Nephron progenitor cell (in vitro differentiated cells): ENCODE measurements at places on chromosomes 2 and 18.
A peak's percentile ranks its signal among the peaks of the same experiment; 100 is the strongest.

DNA sequence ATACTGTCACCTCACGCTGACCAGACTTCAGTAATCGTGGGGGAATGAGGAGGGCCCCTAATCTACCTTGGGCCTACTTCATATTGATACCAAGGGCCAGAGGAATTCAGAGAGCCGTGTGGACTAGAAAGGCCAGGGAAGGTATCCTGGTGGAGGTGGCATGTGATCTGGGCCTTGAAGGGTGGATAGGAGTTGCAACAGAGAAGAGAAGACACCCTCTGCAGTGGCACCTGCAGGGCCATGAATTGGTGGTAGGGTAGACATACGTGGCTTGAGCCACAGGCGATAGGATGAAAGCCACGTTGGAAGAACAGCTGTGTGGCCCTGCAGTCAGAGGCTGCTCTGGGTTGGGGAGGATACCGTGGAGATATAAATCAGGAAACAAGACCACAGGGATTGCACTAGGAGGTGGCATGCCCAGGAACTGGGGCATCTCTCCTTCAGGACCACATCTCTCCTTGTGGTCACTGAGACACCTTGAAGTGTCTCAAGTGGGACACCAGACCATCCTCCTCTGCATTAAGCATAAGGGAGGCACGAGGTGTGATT, 141.4 kb downstream of the CYP26B1 start:
- H3K36me3 ChIP-seq: no peaks in the 10 kb centered on the region
- DNase-seq: no peak
- H3K4me1 ChIP-seq: peaks cover 15% of the 10 kb centered on the region

DNA sequence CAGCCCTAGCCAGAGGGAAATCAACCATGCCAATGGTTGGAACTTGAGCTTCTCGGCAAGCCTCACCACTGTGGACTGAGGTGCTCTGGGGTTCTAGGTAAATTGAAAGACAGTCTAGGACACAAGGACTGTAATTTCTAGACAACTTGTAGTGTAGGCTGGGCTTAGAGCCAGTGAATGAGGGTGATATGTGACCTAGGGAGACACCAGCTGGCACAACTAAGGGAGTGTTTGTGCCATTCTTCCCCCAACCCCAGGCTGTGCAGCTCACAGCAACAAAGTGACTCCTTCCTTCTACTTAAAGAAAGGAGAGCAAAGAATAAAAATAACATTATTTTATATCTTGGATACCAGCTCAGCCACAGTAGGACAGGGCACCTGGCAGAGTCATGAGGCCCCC, 1690.7 kb upstream of the TMEFF2 start:
- no peak for DNase-seq
- no peak overlapping the region for H3K27ac ChIP-seq
- no peaks in the 10 kb centered on the region for H3K27me3 ChIP-seq
- H3K36me3 ChIP-seq: peaks cover 8% of the 10 kb centered on the region

DNA sequence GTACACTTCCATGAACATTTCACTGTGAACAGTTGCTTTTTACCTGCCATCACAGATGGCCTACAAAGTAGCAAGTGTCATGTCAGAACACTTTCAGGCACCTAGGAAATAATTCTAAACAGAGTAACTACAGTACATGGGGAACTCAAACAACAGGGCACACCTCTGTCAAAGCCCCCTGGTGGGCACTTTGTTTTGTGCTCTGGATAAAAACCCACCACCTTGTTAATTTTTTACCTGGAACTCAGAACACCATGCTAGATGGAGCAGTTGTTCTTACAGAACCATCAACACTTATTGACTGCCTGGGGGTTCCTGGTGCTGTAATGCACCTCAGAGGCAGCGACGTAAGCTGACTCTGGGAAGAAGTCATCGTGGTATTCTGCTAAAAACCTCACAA, 2.3 kb downstream of the MSL3B start:
- peaks cover 34% of the 10 kb centered on the region for H3K27me3 ChIP-seq
- no peak overlapping the region for H3K4me3 ChIP-seq
- no peak overlapping the region for H3K27ac ChIP-seq
- peaks cover 63% of the 10 kb centered on the region for H3K36me3 ChIP-seq
- H3K4me1 ChIP-seq: peaks cover 8% of the 10 kb centered on the region

GRCh38 chr2:221439761-221440479, 132.2 kb downstream of the EPHA4 start:
- H3K27ac ChIP-seq: peak overlapping the region; percentile 62
- DNase-seq: no peak
- H3K4me3 ChIP-seq: no peak overlapping the region
- H3K36me3 ChIP-seq: peaks cover 96% of the 10 kb centered on the region
- H3K4me1 ChIP-seq: peaks cover 57% of the 10 kb centered on the region
- H3K27me3 ChIP-seq: no peaks in the 10 kb centered on the region

DNA sequence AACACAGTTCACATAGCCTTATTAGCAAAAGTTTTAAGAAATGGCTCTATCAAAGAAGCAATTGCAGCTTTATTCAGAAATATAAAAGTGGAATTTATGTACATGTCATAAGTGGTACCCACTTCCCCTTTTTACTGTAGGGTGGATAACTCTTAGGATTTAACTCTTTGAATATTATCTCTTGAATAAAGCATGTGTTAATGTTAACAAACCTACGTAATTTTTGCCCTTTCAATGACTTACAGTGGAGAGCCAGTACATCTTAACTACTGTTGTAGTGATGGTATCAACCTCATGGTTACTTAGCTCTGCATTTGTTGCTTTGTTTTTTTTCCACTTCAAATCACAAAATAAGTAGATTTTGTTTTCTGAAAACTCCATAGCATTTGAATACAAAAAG, 8.8 kb downstream of the NABP1 start:
- DNase-seq: no peak
- no peaks in the 10 kb centered on the region for H3K27me3 ChIP-seq
- peaks cover 20% of the 10 kb centered on the region for H3K4me1 ChIP-seq

DNA sequence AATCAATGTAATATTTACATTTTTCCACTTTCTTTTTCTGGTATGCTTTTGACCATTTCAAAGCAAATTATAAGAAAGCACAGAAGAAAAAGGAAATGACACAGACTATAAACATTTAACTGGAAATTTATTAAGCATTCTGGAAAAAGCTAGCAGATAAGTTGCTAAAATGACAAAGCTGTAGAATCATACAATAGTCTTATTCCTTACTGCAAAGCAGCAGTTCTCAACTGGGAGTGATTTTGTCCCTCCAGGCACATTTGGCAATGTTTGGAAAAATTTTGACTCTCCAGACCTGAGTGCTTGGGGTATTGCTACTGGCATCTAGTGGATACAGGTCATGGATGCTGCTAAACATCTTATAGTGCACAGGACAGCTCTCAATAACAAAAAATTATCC, 75.1 kb downstream of the MBD5 start:
- H3K4me1 ChIP-seq: no peaks in the 10 kb centered on the region
- H3K27ac ChIP-seq: no peak overlapping the region
- H3K36me3 ChIP-seq: no peaks in the 10 kb centered on the region

GRCh38 chr2:240877460-240878340, 9.1 kb downstream of the AGXT start:
- no peak overlapping the region for H3K27ac ChIP-seq
- no peak overlapping the region for H3K4me3 ChIP-seq
- peaks cover 15% of the 10 kb centered on the region for H3K27me3 ChIP-seq
- DNase-seq: no peak

GRCh38 chr2:234252772-234253171, 202.3 kb downstream of the SPP2 start:
- H3K4me3 ChIP-seq: no peak overlapping the region
- H3K27ac ChIP-seq: no peak overlapping the region
- H3K36me3 ChIP-seq: peaks cover 8% of the 10 kb centered on the region
- peaks cover 10% of the 10 kb centered on the region for H3K27me3 ChIP-seq

DNA sequence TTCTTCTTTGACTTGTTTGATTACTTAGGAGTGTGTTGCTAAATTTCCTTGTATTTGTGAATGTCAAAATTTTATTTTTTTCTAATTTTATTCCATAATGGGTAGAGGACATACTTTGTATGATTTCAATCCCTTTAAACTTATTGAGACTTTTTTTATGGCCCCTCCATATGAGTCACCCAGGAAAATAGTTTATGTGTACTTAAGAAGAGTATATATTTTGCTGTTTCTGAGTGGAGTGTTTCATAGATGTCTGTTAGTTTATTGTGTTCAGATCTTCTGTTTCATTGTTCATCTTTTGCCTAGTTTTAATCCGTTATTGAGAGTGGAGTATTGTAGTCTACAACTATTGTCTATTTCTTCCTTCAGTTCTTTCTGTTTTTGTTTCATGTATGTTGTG, 81.9 kb downstream of the EPB41L5 start:
- peaks cover 3% of the 10 kb centered on the region for H3K27me3 ChIP-seq
- no peak overlapping the region for H3K27ac ChIP-seq
- no peaks in the 10 kb centered on the region for H3K4me1 ChIP-seq
- H3K36me3 ChIP-seq: peaks cover 72% of the 10 kb centered on the region
- no peak for DNase-seq
- no peak overlapping the region for H3K4me3 ChIP-seq

DNA sequence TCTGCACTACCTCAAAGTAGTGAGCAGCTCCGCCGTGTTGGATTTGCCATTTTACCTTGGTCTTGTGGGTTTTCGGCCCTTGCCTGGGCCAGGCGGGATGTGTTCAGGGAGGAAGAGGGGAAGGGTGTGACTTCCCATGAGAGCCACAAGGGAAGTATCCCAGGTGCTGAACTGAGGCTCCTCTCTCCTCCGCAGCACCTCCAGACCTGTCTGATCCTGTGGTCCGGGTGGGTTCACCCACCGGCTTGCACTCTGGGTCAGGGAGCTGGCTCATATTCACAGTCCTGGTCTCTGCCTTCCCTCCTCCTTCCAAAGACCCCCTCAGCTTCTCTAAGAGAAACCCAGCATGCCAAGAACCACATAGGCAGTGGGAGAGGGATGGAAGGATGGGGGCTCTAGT, 235.8 kb downstream of the SEPTIN10 start:
- H3K27me3 ChIP-seq: peaks cover 5% of the 10 kb centered on the region
- H3K4me3 ChIP-seq: no peak overlapping the region
- DNase-seq: no peak
- H3K4me1 ChIP-seq: peaks cover 23% of the 10 kb centered on the region
- peaks cover 3% of the 10 kb centered on the region for H3K36me3 ChIP-seq

GRCh38 chr18:61596296-61596695, 263.1 kb downstream of the CDH20 start:
- H3K27ac ChIP-seq: no peak overlapping the region
- no peak for DNase-seq
- no peaks in the 10 kb centered on the region for H3K4me1 ChIP-seq
- H3K36me3 ChIP-seq: no peaks in the 10 kb centered on the region
- no peak overlapping the region for H3K4me3 ChIP-seq
- H3K27me3 ChIP-seq: peaks cover 22% of the 10 kb centered on the region

GRCh38 chr2:178233428-178233827, 39.1 kb downstream of the OSBPL6 start:
- no peak overlapping the region for H3K27ac ChIP-seq
- no peak overlapping the region for H3K4me3 ChIP-seq
- no peak for DNase-seq
- peaks cover 4% of the 10 kb centered on the region for H3K27me3 ChIP-seq
- no peaks in the 10 kb centered on the region for H3K4me1 ChIP-seq
- no peaks in the 10 kb centered on the region for H3K36me3 ChIP-seq

DNA sequence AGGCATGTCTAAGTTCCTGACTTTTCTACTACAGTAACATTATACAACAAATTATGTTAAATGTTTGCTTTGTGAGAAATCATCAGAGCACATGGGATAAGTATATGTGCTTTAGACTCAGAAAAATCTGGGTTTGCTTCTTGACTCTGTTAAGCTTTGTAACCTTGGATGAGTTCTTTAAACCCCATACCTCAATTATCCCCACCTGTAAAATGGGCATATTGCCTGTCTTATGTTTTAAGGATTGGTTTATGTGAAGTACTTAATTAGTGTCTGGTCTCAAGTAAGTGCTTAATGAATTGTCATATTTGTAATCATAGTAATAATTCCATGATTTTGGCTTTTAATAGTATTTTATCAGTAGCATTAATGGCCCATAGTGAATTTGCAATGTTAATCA, 135.8 kb downstream of the TAF4B start:
- H3K27ac ChIP-seq: no peak overlapping the region
- H3K36me3 ChIP-seq: peaks cover 13% of the 10 kb centered on the region
- peaks cover 4% of the 10 kb centered on the region for H3K27me3 ChIP-seq
- H3K4me1 ChIP-seq: peaks cover 5% of the 10 kb centered on the region
- DNase-seq: no peak

- no peaks in the 10 kb centered on the region for H3K36me3 ChIP-seq
- peak; percentile 51 for DNase-seq
- H3K27me3 ChIP-seq: peaks cover 4% of the 10 kb centered on the region
- peaks cover 5% of the 10 kb centered on the region for H3K4me1 ChIP-seq
- no peak overlapping the region for H3K27ac ChIP-seq
Observed at GRCh38 chr2:179842498-179843153, 18.8 kb downstream of the ZNF385B start.

- H3K4me1 ChIP-seq: peaks cover 3% of the 10 kb centered on the region
- H3K27ac ChIP-seq: no peak overlapping the region
- H3K36me3 ChIP-seq: no peaks in the 10 kb centered on the region
- no peak overlapping the region for H3K4me3 ChIP-seq
- DNase-seq: no peak
Observed at GRCh38 chr2:144668493-144669110, 148.7 kb upstream of the ZEB2 start.

DNA sequence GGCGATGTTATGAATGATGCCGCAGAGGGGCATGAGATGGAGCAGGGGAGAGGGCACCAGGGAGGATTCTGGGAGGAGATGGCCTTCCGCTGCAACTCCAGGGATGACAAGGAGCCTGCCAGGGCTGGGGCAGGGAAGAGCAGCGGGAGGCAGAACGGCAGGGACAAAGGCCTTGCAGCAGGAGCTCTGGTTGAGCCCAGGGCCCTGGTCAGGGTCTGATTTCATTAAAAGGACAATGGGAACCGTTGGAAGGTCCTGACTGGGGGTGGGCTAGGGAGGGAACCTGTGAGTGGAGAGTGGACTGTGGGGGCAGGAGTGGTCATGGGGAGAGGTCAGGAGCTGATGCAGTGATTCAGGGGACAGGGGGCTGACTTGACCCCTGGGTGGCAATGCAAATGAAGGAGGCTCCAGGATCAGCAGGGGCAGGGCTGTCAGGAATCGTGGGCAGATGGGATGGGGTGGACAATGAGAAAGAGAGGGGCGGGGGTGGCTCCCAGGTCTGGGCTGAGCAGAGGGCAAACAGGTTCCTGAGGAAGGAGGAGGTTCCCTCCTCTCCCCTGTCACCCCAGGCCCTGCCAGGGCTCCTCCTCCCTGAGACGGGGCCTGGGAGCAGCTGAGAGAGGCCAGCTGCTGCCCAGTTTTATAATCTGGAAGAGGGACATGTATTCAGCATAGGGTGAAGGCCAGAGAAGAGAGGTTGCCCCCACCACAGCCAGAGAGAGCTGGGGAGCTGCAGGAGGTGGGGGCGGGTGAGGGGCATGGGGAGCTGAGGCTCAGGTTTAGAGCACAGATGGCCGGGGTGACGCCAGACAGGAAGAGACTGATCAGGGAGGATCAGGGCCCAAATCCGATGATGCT, 7.3 kb upstream of the DUSP2 start:
- no peak for DNase-seq
- no peak overlapping the region for H3K4me3 ChIP-seq
- H3K27me3 ChIP-seq: no peaks in the 10 kb centered on the region
- H3K36me3 ChIP-seq: no peaks in the 10 kb centered on the region

DNA sequence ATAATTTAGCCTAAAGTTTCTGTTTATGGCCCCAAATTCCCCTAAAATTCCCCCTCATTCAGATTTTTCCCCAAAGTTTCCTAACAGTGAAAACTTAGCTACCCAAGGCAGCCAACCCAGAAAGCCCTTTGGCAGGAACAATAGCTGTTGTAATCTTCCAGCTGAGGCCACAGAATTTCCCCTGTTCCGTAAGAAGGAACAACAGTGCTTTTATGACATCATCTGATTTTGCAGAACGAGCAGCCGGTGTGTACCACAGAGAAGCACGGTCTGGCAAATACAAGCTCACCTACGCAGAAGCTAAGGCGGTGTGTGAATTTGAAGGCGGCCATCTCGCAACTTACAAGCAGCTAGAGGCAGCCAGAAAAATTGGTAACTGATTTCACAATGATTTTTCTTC, 6.3 kb downstream of the TNFAIP6 start:
- no peak for DNase-seq
- H3K4me3 ChIP-seq: no peak overlapping the region
- no peaks in the 10 kb centered on the region for H3K36me3 ChIP-seq
- no peak overlapping the region for H3K27ac ChIP-seq
